Occipital lobe (tissue), 3 donors: ENCODE measurements at places on chromosomes 13 and 19.

GRCh38 chr19:15812060-15812722 lies 3.3 kb downstream of the OR10H1 start:
- DNase-seq, result no peak

- DNase-seq, result no peak
Measured at GRCh38 chr13:113914333-113915011, 50.6 kb upstream of the GAS6 start.

GRCh38 chr19:23560051-23560450 lies 127.0 kb downstream of the ZNF675 start:
- no peak for DNase-seq

- DNase-seq, result no peak
Measured at GRCh38 chr13:111514610-111515306, 194.3 kb downstream of the TEX29 start.

- no peak for DNase-seq
Measured at GRCh38 chr13:46535002-46535401, 18.0 kb upstream of the LRCH1 start.

- DNase-seq, result no peak
Measured at GRCh38 chr19:789701-790060, 7.6 kb upstream of the PTBP1 start.

GRCh38 chr13:31192306-31192705 lies 7.5 kb upstream of the B3GLCT start:
- DNase-seq, result peak; percentile 38

GRCh38 chr19:6076291-6076665 lies 34.0 kb downstream of the RFX2 start:
- no peak for DNase-seq

DNA sequence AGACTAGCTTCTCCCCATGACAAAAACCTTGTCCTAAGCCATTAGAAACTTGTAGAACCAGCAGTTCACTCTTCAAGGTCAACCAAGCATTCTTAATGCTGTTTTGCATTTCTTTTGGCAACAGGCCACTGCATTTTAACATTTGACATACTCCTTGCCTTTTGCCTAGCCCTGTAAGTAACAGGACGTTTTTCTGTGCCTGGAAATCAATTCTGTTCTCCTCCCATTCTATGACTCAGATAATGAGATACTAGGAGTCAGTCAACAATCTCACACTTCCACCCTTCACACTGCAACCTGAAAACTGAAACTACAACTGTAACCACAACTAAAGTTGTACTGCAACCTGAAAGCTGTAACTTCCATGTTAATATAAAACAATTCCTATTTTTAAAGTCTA lies 268.7 kb downstream of the MZT1 start:
- DNase-seq, result no peak

DNA sequence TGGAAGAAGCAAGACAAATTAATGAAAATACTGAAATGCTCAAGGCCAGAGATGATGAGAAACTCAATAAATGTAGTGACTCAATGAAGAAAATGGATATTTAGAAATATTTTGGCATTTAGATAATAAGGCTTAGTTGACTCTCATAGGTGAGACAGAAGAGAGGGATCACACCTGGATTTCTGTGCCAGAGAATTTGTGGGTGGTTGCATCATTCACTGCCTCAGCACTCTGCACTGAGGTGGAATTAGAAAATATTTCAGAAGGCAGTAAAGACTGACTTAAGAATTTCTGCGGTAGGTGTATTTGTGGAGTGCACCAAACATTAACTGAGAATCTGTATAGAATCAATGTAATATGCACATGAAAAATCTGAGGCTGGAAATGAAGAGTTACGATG lies 848.3 kb upstream of the PCDH9 start:
- no peak for DNase-seq

GRCh38 chr19:1269478-1270212 lies 513 bp downstream of the CIRBP start:
- DNase-seq, result peak; percentile 81

DNA sequence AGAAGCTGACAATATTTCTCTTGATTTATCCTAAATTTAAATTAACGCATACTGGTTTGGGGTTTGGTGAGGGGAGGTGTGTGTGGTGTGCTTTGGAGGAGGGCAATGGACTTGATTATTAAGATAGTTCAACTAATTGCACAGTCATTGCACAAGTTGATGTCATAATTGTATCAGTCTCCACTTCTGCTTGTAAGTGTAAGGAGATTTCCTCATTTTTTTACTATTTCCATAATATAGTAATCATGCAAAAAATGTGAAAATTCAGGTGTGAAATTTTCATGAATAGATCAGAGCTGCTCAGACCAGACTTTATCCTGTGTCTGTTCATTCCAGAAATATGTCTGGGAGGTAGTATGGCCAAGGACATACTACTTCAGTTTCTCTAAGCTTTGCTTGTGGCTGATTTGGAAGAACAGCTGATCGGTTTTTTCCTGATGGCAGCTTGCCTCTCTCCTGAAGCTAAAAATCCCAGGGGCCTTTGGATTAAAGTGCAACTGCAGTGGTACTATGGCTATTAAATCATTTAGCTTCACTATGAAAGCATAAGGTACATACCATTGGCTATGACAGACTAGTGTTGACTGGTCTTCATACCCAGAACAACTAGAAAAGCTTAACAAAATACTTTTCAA lies 201.8 kb upstream of the MIR17HG start:
- no peak for DNase-seq

DNA sequence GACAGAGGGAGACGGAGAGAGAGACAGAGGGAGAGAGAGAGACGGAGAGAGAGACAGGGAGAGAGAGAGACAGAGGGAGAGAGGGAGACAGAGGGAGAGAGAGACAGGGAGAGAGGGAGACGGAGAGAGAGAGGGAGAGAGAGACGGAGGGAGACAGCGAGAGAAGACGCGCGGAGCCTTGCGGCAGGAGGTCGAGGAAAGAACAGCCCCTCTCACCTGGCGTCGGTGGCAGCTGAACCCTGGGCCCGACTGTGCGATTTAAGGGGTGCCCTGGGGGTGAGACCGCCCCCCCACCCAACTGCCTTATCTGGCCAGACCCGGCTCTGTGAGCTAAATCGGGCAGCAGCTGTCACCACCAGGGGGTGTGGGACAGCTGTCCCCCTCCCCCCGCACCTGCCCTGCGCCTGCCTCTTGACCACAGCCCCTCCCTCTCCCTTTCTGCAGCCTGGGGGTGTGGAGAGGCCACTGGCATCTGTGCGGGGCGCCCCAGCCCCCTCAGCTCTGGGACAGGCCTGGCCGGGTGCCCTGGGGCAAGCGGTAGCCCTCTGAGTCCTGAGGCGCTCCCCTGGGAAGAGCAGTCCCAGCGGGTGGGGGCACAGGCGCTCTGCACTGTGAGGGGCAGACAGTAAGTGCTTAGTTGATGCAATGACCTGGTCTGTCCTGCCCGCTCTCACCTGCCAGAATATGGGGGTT lies 10.8 kb downstream of the JOSD2 start:
- DNase-seq, result peak; percentile 21

- DNase-seq, result no peak
Measured at GRCh38 chr19:14731200-14731599, 41.4 kb downstream of the ZNF333 start.

DNA sequence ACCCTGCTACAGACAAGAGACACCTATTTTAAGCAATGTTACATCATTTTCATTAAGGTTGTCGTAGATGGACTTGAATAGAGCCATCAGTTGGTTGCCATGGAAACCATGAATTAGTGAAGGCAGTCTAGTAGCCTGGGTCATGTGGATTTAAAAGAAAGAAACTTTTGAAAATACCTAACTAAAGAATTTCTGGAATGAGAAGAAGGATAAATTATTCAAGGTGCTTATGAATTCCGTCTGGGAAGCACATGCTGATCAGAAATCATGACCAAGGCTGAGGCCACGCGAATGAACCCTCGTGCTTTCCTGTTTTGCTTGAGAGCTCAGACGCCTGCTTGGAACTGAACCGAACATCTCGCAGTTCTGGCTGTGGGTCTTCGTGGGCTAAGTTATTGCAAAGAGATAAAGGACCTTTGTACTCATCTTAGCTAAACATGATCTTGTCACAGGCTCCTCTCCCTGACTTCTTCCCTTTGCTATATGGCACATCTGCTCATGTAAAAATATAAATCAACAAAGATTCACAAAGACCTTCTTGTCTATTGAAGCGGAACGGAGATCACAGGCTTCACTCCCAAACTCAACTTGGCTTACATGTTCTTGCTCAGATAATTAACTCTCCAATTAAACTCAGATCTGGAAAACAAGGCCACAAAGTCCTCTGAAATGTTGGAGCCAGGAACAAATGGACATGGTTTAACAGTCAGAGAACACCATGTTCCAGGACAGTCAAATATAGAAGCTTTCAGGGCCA lies 140.2 kb downstream of the NUFIP1 start:
- DNase-seq, result no peak

DNA sequence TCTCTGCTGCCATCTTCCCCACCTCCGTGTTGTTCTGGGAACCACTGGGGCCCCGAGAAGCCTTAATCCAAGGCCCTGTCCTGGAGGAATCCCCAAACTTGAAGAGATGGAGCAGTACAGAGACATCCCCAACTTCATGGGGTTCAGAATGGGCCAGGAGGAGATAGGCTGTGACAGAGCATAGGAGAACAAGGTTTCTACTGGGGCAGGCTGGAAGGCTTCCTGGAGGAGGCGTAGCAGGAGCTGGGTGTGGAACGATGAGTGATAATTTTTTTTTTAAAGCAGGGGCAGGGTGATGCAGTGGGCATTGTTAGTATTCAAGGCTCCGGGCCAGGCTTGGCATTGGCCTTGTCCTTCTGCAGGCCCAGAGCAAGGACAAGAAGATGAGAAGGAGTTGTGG lies 3.3 kb downstream of the CYP4F8 start:
- DNase-seq, result no peak

- peak; percentile 81 for DNase-seq
Measured at GRCh38 chr19:12985049-12985776, 10.1 kb upstream of the NFIX start.

- DNase-seq, result no peak
Measured at GRCh38 chr19:28159065-28159464, 1053.9 kb downstream of the UQCRFS1 start.

GRCh38 chr13:97256343-97256783 lies 34.2 kb downstream of the MBNL2 start:
- no peak for DNase-seq

DNA sequence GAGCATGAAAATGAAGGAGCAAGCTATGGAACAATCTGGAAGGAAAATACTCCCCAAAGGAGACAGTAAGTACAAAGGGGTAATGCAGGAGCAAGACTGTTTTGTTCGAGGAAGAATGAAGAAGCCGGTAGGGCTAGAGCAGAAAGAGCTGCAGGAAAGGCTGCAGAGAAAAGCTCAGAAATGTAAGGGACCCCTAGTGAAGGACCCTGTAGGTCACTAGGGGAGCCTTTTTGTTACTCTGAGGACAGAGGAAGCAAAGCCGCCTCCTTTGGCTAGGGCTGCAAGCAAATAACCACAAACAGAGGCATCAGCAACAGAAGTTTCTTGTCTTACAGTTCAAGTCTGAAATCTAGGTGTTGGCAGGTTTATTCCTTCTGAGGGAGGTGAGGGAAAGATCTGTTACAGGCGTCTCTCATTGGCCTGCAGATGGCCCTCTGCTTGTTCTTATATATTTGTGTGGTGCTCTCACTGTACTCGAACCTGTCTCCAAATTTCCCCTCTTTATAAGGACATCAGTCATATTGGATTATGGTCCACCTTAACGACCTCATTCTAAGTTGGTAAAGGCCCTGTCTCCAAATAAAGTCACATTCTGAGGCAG lies 362.3 kb downstream of the COG6 start:
- no peak for DNase-seq

- no peak for DNase-seq
Measured at GRCh38 chr13:46531953-46532352, 21.0 kb upstream of the LRCH1 start.

DNA sequence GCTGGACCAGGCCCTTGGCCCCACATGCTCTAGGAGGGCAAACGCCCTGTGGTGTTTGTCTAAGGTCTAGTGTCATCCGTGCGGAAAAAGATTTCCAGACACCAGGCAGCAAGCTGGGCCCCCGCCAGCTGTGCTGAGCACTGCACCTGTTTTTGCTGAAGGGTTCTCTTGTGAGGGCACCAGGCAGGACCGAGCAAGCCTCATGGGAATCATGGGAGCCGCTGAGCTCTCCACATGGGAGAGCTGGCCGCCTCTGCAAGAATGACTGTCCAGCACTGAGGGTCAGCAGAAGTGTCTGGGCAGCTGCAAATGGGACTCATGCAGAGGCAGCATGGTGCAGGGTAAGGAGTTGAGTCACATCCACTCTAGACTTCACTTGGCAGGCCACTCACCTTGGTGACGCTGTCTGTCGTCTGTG lies 12.0 kb downstream of the B3GNT8 start:
- DNase-seq, result no peak

DNA sequence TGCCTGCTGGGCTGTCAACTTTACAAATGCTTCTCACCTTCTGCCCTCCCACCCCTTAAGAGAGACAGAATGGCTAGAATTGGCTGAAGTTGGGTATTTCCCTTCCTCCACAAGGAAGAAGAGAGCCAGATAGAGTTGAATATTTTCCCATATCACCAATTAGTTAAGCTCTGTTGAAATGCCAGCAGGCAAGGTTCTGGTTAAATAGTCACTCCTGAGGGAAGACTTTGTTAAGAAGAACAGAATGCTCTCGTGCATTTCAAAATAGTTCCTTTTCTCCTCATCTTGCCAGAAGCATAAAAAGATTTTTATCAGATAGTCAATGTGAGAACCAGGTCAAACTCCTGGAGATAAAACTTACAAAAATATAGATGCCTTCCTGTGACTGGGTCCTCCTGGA lies 2857.0 kb upstream of the PCDH20 start:
- no peak for DNase-seq

- no peak for DNase-seq
Measured at GRCh38 chr13:108597943-108598342, 31.5 kb upstream of the MYO16 start.

DNA sequence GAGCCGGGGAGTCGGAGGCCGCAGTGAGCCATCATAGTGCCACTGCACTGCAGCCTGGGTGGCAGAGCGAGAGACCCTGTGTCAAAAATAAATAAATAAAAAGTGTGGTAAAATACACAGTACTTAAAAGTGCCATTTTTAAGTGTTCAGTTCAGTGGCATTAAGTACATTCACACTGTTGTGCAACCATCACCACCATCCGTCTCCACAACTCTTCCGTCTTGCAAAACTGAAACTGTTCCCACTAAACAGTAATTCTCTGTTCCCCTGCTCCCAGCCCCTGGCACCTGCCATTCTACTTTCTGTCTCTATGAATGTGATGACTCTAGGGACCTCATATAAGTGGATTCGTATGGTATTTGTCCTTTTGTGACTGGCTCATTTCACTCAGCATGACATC lies 13.3 kb downstream of the SLC25A42 start:
- no peak for DNase-seq
